Cardiac muscle cell (in vitro differentiated cells and primary cell): ENCODE measurements at places on chromosomes 2 and 18.
A peak's percentile ranks its signal among the peaks of the same experiment; 100 is the strongest.

DNA sequence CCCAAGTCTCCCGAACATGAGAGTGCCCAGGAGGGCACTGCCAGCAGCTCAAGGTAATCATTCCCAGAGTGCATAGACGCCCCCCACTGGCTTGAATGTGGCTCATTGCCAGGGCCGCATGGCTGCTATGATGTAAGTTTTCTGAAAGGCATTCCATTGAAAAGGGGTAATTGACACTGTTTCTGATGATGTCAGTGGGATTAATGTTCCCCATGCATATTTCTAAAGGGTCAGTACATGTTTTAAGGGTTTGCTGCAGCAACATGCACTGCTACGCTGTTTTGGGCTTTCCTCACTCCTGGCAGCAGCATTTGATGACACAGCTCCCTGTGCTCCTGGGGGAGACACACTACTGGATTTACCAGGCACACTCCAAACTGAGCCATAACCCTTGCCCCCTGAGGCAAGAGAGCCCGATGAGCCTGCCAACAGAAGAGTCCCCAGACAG is 36.7 kb downstream of the KIAA2012 start:
- DNase-seq, result no peak

DNA sequence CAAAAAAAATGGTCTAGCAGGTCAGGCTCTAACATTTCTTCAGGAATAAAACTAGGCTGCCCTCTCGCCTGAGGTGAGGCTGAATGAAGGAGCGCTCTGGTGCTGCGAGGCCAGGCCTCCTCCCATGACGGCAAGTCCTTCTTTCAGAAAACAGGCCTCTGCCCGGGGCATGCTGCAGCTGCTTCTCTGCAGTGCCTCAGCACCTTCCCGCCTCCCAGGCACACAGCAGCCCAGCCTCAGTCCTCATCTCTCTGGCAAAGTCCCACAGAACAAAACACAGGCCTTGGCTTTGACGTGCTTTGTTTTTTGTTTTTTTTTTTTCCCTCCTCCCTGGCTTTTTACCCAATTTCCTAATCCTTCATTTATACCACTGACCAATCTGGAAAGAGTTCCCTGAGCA is 74.8 kb downstream of the BCL11A start:
- peak; percentile 19 for DNase-seq

DNA sequence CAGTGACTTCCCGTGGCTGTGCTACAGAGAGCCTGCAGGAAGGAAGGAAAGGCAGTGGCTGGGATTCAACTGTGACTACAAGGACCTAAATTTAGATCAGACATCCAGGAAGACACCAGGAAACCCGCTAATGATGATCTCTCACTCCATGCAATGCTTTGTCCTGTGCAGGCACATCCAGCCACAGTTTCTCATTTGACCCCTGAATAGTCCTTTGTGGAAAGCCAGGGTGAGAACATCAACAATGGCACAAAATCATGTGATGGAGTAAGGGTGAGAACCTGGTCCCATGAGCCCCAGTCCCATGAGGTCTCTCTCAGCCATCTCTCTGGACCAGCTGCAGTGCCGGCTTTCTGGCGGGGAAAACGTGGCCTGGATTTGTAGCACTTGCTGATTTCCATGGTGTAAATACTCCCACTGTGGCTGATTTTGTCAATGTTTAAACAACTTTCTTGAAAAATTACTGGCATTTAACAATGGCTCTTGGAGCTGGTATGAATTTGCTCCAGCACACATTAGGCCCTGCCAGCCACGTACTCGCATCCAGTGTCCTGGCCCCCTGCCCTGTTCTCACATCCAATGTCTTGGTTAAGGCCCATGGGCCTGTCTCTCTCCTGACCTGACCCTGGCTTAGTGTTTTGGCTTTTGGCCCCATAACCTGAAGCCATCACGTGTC is 159.0 kb upstream of the HAAO start:
- no peak for DNase-seq

- DNase-seq, result no peak
Measured at GRCh38 chr2:95009412-95009811, 16.1 kb upstream of the MAL start.

GRCh38 chr2:219368690-219369191 is 19.0 kb downstream of the DNPEP start:
- no peak for DNase-seq

GRCh38 chr2:146323564-146323963 is 1521.3 kb upstream of the ACVR2A start:
- no peak for DNase-seq

DNA sequence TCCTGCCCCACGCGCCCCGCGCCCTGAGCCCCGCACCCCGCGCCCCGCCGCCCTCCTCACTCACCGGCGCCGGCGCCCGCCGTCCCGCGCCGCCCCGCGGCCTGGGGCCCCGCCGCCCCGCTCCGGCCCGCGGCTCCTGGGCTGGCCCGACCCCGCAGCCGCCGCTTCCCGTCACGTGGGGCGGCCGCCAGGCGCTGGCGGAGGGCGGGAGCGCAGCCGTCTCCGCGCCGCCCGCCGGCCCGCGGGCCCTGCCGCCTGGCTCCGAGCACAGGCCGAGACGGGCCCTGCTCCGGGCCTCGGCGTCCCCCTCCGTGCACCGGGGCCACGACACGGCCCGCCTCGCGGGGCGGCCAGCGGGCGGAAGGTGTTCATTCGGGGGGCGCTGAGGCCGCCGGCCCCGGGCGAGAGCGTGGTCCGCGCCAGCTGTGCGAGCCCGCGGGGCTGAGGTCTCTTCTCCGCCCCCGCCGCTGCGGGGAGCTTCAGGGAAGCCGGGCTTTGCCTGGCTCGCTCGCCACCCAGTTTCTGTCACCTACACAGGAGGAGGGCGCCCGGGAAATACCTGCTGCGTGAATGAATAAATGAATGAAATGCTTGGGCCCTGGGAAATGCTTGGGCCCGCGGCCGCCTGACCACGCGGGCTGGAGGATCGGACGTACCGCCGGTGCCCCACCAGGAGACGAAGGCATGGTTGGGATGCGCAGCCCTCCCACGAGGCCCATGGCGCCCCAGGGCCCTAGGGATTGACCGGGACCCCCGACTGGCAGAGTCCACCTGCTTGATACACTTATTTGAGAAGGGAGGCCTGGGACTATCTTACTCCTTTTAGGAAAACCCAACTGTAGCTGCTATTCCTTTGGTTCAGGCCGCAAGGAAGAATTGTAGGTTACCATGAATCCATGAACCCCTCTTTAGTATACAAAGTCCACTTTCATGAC is at the start of gene TGFBRAP1:
TSS of gene TGFBRAP1 (minus strand) at position 175 of the 935 bp plus-strand sequence. CDS start 21,434 bp downstream, outside the sequence.
- peak; percentile 83 for DNase-seq

GRCh38 chr2:134550566-134551164 is 168.1 kb downstream of the TMEM163 start:
- no peak for DNase-seq

DNA sequence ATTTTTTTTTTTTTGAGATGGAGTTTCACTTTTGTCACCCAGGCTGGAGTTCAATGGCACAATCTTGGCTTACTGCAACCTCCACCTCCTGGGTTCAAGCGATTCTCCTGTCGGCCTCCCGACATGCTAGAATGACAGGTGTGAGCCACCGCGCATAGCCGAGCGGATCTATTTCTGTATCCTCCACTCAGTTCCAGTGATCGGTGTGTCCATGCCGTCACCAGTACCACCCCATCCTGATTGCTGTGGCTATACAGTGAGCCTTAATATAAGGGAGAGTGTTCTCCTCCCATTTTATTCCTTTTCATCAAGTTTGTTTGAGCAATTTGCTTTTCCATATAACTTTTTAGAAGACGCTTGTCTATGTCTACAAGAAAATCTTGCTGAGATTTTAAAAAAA is 35.2 kb downstream of the RFX8 start:
- no peak for DNase-seq

GRCh38 chr2:118971245-118972122 is 29.5 kb downstream of the MARCO start:
- no peak for DNase-seq

GRCh38 chr18:386994-387393 is 113.5 kb downstream of the COLEC12 start:
- DNase-seq, result no peak

GRCh38 chr18:8701546-8702118 is 3.7 kb upstream of the MTCL1 start:
- no peak for DNase-seq

GRCh38 chr2:70960833-70961647 is 17.4 kb upstream of the ANKRD53 start:
- DNase-seq, result no peak

DNA sequence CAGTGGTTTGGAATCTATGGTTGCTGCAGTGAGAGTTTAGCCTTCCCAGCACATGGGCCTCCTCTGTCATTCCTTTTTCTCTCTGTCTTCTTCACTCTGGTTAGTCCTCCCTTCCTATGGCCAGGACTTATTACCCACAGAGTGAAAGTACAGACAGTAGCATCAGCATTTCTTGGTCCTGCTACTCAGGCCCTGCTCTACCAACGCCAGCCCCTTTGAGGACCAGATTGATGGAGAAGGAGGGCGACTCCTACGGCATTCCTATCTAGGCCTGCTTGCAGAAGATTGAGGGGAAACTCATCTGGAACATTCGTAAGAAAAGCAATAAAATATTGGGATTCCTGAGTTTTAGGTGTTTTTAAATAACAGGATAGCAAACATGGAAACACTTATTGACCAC is 43.5 kb downstream of the BMP10 start:
- no peak for DNase-seq

DNA sequence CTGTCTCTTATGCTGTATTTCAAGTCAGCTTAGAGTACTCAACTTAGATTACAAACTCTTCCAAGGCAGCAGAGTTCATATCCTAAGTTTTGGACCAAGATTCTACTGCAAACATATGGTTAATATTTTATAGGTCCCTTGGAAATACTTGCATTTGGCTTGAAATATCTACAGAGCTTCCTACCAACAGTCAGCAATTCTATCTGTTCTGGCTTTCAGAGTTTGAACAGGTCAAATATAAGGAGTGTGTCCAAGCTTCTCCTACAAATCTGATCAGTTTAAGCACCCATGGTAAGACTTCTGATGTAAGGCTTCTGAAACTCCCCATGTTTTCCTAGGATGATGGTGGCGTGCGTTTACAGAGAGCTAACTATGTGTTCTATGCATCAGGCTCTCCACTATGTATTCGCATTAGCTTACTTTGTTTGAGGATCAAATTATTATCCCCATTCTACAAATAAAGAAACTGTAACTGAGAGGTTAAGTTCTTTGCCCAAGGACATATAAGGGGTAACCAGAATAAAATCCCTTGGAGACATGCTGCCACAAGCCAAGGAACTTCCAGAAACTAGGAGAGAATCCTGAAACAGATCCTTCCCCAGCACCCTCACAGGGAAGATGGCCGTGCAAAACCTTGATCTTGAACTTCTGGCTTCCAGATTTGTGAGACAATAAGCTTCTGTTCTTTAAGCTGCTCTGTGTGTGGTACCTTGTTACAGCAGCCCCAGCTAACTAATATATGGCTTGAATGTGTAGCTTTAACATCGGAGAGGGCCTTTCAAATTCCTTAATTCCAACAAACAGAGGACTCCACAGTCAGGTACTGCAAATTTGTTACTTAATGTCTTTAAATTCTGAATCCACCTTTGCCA is 55.1 kb downstream of the ATP8B1 start:
- DNase-seq, result no peak

DNA sequence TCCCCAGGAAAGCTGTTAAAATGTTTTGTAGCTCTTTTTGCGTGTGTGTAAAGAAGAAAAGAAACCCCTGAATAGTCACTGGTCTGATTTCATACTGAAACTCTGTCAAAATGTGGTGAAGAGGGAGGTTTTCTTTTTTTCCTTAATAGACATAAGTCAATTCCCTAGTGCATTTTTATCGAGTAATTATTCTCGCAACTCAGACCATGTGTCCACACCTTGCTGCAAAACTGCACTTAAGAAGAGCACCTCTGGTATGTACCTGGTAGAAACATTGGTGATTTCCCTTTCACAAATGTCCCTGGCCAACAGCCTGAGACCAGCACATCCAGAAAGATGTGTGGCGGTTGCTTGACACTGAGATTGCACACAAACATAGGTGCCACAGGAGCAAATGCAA is 159.9 kb downstream of the ZNF521 start:
- no peak for DNase-seq

DNA sequence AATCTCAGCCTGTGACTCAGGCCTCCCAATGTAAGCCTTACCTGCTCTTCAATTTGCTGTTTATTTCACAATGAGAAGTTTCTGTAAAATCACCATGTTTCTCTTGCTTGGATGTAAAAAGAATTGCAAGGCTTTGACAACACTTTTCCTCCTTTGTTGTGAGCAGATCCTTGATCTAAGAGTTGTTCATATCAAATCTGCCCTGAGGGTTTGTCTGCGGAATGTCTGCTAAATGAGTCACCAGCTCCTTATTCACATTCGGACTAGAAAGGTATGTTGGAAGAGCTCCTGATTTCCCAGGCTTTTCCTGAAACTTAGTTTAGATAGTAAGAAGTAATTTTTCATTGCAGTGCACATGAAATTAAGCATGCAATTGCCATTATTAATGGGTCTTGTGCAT is 268.2 kb upstream of the TCF4 start:
- DNase-seq, result no peak

GRCh38 chr2:147642765-147643164 is 202.1 kb upstream of the ACVR2A start:
- no peak for DNase-seq

DNA sequence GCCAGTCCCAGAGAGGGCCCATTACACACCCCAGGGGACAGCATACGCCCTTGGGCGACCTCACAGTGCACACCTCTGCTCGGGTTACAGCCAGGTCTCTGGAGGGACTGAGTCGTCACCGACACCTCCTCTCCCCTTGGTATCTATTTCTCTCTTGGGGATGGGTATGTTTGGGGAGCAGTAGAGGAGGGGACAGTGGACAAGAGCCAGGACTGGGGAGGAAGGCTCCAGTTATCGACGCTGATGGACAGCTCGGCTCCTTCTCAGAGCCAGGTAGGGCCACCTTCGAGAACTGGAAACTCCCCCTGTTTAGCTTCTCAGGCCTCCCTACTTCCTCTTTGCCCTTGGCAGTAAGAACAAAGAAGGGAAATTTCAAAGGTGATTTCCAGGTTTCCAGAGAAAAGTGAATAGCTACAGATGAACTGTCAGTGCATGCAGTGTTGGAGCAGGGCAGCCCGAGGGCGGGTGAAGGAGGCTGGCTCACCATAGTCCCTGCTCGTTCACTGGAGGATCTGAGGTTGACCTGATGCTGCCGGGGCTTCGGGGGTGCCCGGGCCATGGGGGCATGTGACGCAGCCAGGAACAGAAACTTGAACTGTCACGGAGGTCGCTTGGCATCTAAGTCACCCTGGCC is 4.4 kb upstream of the SEMA4C start:
- no peak for DNase-seq

DNA sequence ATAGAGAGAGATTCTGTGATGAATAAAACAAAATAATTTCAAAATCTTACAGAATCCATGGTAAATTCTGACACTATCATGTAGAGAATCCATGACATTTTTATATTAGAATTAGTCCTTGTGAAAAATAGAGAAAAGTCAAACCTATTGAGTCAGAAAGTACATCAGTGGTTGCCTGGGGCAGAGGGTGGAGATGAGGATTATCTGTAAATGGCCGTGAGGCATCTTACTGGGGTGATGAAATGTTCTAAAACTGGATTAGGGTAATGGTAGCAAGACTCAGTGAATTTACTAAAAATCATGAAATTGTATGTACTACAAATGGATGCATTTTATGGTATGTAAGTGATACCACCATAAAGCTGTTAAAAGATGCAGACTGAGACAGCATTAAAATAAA is 323.1 kb downstream of the SLC8A1 start:
- no peak for DNase-seq

GRCh38 chr18:48455555-48456478 is 46.6 kb upstream of the ZBTB7C start:
- no peak for DNase-seq

- DNase-seq, result no peak
Measured at GRCh38 chr18:34626404-34627136, 83.5 kb upstream of the DTNA start.

GRCh38 chr2:203814661-203815540 is 52.7 kb upstream of the CTLA4 start:
- peak; percentile 88 for DNase-seq
